ENCODE measurements at places on chromosomes 16 and 17.

DNA sequence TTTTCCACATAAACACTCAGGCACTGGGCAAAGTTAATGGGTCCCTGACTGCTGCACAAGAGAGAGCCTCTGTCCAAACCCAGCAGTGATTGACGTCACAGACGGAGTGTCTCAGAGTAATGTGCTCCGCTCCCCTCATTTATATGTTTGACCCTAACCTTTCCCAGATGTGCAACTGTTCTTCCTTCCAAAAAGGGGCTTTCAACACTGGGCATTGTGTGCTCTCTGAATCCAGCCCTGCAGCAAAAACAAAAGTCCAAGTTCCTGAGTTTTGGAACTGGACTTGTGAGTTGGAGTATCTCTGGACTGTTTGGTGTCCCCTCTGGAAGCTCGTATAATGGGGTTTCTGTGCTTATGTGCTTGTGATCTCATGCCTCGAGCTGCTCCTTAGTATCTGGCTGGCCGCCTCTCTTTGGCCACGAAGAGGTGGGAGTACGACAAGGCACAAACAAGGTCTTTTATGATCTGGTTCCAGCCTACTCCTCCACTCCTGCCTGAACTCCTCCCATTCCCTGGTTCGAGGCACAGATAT is 76.4 kb upstream of the SMIM36 start:
- no peak for DNase-seq

DNA sequence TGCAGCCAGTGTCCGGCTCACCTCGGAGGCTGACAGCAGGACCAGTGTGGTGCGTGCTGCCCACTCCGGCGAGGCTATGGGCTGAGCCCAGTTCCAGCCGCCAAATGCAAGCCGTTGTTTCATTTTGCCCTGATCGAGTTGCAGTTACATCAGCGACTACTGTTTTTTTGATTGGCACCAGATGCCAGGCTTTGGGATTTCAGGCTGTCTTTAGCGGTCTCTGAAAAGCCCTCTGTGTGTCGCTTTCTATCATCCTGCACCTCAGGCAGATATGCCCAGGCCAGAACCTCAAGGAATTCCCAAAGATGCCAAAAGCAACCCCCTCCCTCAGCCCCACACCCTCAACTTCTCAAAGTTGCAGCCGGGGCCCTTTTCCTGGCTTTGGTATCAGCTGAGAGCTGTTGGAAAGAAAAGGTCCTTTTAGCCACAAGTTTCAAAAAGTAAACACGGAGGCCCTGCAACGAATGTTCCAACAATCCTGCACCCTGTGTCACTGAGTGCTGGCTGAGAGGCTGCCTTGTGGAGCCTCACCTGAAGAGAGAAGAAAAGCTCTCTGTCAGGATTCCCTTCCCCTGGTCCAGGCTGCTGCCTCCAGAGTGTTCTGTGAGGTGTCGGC is 58.9 kb downstream of the WWP2 start:
- no peak for DNase-seq

GRCh38 chr17:54760836-54761235 is 139.8 kb upstream of the TOM1L1 start:
- no peak for DNase-seq

DNA sequence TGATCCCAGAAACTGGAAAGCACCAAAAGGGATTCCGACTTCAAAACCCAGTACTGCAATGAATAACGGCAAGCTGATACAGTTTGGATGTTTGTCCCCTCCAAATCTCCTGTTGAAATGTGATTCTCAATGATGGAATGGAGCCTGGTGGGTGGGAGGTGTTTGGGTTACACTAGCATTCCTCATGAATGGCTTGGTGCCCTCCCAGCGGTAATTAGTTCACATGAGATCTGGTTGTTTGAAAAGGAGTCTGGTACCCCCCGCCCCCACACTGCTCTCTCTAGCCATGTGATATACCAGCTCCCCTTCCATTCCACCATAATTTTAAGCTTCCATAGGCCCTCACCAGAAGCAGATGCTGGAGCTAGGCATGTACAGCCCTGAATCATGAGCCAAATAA is 40.1 kb downstream of the RANBP10 start:
- DNase-seq = no peak

- no peak for DNase-seq
Observed at GRCh38 chr17:63826468-63827001, 696 bp upstream of the PSMC5 start.

DNA sequence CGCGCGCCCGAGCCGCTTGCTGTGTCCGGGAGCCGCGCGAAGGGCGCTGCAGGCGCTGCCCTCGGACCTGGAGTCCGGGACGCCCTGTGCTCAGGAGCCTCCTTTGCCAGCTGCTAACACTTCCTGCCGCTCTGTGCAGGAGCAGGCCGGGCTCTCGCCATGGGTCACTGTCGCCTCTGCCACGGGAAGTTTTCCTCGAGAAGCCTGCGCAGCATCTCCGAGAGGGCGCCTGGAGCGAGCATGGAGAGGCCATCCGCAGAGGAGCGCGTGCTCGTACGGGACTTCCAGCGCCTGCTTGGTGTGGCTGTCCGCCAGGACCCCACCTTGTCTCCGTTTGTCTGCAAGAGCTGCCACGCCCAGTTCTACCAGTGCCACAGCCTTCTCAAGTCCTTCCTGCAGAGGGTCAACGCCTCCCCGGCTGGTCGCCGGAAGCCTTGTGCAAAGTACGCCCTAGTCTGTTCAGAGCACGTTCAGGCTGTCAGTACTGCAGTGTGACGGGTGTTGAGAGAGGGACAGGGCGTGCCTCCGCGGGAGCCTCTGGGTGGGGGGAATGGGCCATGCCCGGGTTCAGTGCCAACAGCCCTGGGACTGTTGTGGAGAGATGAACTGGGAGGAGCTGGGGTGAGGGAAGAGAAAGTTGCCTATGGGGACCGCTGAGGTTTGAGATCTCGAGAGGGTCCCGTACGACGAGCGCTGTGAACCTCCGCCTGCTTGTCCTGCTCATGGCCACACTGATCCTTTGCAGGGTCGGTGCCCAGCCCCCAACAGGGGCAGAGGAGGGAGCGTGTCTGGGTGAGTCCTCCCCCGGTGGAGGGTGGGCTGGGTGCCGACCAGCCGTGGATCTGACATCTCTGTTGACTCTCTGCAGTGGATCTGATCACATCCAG is 1.3 kb downstream of the ZNF276 start:
- DNase-seq = no peak

DNA sequence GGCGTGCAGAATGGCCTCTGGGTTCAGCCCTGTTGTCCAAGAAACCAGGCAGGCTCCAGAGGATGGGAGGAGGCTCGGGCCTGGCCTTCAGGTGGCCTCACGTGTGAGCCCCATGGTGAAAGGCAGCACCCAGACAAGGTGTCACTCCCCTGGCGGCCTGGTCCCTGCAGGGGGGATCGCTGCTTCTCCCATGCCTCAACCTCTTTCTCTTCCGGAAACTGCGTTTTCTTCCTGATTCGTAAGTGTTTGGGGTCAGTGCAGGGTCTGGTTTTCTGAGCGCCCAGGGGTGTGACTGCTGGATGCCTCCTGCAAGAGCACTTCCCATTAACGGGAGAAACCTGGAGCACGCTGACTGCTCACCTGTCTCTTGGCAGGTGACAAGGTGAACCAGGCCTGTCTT is 70.0 kb upstream of the CIBAR2 start:
- DNase-seq = no peak

DNA sequence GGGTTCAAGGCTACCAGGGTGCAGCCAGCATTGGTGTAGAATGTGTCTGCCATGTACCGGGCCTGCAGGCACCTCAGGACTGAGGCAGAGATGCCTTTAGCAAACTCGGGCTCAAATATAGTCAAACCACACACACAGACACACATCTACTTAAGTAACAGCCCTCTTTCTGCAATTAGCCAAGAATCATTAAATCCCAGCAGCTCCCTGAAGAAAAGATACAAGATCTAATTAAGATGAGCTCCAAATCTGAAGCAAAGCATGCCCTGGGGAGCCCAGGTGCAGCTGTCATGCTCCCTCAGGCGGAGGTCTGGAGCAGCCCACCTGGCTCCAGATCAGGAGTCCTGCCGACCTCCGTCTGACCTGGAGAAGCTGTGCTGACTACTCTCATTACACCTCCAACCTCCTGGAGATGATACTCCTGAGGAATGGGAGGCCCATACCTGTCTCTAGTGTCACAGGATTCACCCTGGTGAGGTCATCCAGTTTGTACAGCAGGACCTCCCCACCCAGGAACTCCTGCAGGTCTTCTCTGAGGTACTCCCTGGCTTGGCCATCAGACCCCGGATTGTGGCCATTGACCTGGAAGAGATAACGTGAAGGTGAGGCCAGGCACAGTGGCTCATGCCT is 6.9 kb downstream of the MYO19 start:
- DNase-seq = no peak

DNA sequence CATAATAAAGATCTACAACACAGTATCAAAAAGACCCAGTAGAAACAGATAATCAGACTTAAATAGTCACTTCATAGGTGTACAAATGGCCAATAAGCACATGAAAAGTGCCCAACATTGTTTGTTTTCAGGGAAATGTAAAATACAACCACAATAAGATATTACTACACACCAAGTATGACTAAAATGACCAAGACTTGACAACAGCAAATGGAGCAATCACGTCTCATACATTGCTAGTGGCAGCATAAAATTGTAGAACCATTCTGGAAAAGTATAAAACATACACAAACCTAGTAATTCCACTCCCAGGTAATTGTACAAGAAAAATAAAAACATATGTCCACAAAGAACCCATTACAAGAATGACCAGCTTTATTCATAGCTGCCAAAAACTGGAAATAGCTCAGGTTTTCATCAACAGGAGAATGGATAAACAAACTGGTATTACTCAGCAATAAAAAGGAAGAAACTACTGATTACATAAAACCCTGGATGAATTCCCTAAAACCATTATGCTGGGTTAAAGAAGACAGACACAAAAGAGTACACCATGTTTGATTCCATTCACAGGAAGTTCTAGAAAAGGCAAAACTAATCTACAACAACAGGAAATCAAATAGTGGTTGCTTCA is 85.6 kb downstream of the TTC19 start:
- DNase-seq = no peak

Measured in omental fat pad (tissue), 4 donors.